ENCODE measurements at places on chromosomes 2 and 18. TPM values are rescaled to one million over a fixed set of nuclear protein-coding genes. Genes with fewer than 3 reads are reported as not detected.

- no peak overlapping the region for H3K27ac ChIP-seq
- H3K4me3 ChIP-seq, result no peak overlapping the region
- DNase-seq, result no peak
- H3K4me1 ChIP-seq, result no peaks in the 10 kb centered on the region
- H3K36me3 ChIP-seq, result no peaks in the 10 kb centered on the region
Observed at GRCh38 chr18:9755615-9756014, 47.5 kb downstream of the RAB31 start.

The PLEK gene
- total RNA-seq, result 307 TPM

The PARD3B gene
- 0.45 TPM for total RNA-seq

DNA sequence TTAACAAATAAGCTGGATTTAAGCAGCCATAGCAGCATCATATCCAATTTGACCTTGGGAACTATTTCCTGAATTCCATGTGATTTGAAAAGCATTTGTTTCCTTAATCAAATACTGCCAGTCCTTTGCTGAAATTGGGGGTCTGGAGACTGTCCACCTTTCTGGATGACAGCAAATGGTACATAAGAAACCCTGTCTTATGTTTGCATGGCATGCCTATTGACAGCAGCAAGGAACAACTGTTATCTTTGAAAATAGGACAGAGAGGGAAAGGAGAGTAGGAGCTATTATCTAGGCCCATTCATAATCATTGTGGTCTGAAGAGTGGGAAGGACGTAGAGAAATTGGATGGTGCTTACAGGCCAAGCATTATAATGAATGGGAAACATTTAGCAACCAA is 129.2 kb upstream of the CTNNA2 start:
- no peak overlapping the region for H3K27ac ChIP-seq
- H3K36me3 ChIP-seq, result no peaks in the 10 kb centered on the region
- no peaks in the 10 kb centered on the region for H3K27me3 ChIP-seq
- no peak for DNase-seq

DNA sequence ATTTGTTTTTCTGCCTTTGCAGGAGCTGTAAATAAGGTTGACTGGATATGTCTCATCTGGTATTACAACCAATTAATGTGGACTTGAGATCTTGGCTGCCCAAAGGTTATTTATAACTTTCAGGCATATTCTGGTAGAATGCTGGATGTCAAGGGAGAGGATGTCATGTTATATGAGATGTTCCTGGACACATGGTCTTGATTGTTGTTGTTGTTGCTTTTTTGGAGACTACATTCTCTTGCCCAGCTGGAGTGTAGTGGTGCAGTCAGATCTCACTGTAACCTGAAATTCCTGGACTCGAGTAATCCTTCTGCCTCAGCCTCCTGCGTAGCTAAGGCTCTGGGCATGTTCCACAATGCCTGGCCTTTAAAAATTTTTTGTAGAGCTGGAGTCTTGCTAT is 83.3 kb downstream of the LCLAT1 start:
- no peak overlapping the region for H3K4me3 ChIP-seq
- H3K4me1 ChIP-seq, result no peaks in the 10 kb centered on the region
- H3K36me3 ChIP-seq, result peaks cover 19% of the 10 kb centered on the region
- H3K27me3 ChIP-seq, result no peaks in the 10 kb centered on the region

DNA sequence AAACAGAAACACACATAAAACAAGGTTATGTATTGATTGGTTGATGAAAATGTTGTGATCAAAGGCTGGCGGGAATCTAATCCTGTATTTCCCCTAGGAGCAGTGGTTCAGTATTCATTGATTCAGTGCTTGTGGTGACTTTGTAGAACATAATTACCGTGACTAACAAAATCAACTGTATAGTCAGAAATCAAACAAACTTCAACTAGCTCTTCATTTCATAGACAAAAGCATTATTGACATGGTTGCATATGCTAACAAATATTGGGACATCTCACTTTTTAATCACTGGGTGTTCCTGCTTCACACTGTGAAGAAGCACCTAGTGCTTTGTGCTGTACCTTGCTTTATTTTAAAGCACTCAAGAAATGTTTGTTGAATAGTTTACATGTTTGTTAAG is 41.4 kb downstream of the USP14 start:
- no peak overlapping the region for H3K4me3 ChIP-seq
- H3K27me3 ChIP-seq, result no peaks in the 10 kb centered on the region
- H3K27ac ChIP-seq, result no peak overlapping the region
- DNase-seq, result no peak
- no peaks in the 10 kb centered on the region for H3K4me1 ChIP-seq

The DYSF gene
- 11.4 TPM for total RNA-seq

GRCh38 chr18:25288340-25288938 is 63.5 kb downstream of the ZNF521 start:
- no peaks in the 10 kb centered on the region for H3K36me3 ChIP-seq
- H3K4me1 ChIP-seq, result no peaks in the 10 kb centered on the region
- H3K27ac ChIP-seq, result no peak overlapping the region
- H3K27me3 ChIP-seq, result no peaks in the 10 kb centered on the region
